Stimulated activated CD8-positive, alpha-beta memory T cell treated with anti-CD3 and anti-CD28 coated beads, Interleukin-15, amount 100 ng/mL, for 1 hour (primary cell): ENCODE measurements at places on chromosomes 7 and 10.

GRCh38 chr10:126235091-126235978 is 152.9 kb downstream of the ADAM12 start:
- DNase-seq, result no peak

DNA sequence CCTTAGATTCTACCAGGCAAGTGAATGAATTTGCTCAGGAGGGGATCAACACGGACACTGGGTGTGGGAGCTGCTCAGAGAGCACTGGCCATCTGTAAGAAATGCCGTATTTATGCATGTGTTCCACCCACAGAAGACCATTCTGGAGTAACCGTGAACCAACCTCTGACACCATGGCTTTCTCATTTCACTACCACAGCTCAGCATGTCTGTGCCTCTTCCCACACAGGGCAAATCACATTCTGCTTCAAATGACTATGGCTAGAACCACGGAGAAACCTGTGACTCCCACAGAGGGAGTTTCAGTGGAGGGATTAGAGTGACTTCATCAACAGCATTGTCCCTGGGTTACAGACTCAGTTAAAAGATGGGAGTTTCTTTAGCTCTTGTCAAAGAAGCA is 893.4 kb downstream of the XPNPEP1 start:
- DNase-seq, result no peak

GRCh38 chr10:132590752-132591121 is 53.1 kb downstream of the INPP5A start:
- no peak for DNase-seq

DNA sequence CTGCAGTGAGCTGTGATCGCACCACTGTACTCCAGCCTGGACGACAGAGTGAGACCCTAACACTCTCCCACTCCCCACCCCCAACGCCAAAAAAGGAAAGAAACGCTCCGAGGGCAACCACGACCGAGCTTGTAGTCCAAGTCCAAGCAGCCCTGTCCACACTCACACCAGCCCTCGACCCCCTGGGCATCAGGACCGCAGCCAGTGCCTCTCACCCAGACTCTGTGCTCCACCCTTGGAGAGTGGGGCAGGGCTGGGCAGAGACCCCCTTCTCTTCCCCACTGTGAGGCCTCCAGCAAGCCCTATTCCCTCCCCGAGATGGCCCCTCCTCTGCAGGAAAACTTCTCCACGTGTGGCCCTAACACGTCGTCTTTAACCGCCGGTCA is 82.6 kb downstream of the FOXL3 start:
- no peak for DNase-seq

DNA sequence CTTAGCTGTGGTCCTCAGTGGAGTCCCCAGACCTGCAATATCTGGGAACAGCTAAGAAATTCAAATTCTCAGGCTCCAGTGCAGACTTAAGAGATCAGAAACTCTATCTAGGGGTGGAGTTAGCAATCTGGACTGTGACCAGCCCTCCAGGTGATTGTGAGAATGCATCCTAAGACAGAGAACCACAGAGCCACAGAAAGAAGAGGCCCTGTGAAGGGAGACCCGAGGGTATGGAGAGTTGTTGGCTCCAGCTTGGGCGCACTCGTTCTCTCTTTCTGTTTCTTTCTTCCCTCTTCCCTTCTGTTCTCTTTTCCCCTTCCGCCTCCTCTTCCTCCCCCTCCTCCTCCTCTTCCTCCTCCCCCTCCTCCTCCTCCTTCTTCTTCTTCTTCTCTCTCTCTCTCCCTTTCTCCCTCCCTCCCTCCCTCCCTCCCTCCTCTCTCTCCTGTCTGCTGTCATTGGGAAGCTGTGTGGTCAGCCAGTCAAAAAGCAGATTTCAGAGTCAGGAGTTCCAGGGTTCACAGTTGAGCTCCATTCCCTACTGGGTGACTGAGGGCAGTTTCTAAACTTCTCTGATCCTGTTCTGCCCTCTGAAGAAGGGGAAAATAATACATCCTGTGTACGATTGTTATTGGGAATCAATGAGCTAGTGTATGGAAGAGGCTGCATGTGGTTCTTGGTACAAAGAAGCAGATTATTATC is 62.1 kb upstream of the STEAP1B start:
- DNase-seq, result no peak

- DNase-seq, result no peak
Measured at GRCh38 chr7:93957767-93958166, 36.2 kb downstream of the GNG11 start.

DNA sequence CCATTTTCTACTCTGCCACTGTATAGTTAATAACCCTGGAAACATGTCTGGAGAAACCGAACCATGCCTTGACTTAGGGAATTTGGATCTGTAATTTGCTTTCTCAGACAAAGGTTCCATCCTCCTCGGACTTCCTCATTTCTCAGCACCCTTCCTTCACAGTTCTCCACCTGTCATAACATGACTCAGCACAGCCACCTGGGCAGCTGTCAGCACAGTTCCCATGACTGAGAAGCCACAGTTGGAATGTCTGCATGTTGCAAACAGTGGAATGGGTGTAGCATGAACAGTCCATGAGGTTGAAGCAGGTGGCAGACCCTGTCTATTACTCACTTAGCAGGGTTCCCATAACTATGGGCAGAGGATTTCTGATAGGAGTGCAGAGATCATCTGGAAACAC is 634 bp upstream of the OR9A4 start:
- no peak for DNase-seq

GRCh38 chr10:78155722-78156121 is 122.1 kb downstream of the RPS24 start:
- no peak for DNase-seq
